ENCODE measurements at places on chromosomes 4 and X. TPM values are rescaled to one million over a fixed set of nuclear protein-coding genes. Genes with fewer than 3 reads are reported as not detected.

DNA sequence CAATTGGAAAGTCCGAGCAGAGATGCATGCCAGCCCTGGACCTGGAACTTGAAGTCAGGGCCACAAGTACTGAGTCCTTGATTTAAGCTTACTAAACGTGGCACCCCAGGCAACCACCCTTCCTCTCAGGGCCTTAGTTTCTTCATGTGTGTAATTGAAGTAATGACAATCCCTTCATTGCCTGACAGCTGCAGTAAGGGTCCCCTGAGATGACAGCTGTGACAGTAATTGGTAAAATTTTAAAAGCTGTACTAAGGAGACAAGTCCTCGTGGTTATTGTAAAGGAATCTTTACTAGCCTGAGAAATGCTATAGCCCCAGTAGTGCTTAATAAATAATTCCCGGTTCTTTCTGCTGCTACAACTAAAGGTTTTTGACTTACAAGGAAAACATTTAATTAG lies 175.1 kb upstream of the RADX start:
- H3K27ac ChIP-seq = no peak overlapping the region
- H3K4me1 ChIP-seq = no peaks in the 10 kb centered on the region
- no peaks in the 10 kb centered on the region for H3K36me3 ChIP-seq
- no peak for DNase-seq

DNA sequence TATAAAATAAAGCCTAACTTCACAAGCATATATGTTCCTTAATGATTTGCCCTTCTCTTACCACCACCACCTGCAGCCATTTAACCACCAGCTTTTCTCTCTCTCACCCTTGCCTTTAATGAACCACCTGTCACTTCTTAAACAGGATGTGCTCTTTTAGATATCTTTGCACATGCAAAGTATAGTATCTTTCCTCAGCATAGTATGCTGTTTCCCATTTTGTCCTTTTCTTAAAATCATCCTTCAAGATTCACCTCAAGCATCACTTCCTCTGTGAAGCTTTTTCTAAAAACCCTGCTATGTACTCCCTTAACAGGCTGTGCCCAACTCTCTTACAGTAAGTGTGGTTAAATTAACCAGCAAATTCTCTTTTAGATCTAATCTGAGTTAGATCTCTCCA lies 8.2 kb upstream of the CNOT6L start:
- no peaks in the 10 kb centered on the region for H3K27me3 ChIP-seq
- DNase-seq = no peak
- no peak overlapping the region for H3K27ac ChIP-seq

DNA sequence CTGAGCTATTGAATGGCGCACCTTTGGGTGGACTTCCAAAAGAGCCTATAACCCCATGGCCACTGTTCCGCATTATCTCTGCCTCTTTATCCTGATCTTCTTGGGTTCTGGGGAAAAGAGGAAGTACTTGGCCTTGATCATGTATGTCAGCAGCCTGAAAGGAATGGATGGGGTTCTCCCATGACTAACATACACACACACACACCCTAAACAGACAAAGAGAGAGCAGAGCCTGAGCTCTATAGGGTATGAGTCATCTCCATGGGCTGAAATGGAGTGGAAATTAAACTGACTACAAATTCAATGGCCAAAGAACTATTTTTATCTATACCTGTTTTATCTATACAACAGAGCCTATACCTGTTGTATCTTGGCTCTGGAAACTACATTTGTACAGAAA lies 141.5 kb upstream of the MTMR8 start:
- H3K27me3 ChIP-seq = no peaks in the 10 kb centered on the region
- no peaks in the 10 kb centered on the region for H3K4me1 ChIP-seq
- no peak for DNase-seq
- no peaks in the 10 kb centered on the region for H3K36me3 ChIP-seq

DNA sequence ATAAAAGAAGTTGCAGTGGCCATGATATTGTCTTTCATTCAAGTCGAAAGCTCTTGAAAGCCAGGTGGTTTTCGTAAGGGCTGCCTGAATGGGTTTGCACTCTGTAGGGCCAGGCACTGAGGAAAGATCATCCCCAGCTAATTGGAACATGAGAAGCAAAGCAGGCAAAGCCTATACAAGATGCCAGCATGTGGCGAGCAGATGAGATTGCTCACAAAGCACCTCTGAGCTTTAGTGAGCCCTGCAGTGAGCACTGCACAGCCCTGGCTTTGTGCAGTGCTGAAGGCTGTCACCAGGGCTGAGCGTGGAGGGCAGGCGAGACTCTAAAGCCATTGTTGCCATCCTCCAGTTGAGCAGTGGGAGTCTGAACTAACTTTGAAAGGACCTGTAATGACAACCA lies 53.8 kb downstream of the HADH start:
- H3K4me3 ChIP-seq = no peak overlapping the region
- no peaks in the 10 kb centered on the region for H3K27me3 ChIP-seq
- peaks cover 5% of the 10 kb centered on the region for H3K4me1 ChIP-seq
- H3K36me3 ChIP-seq = no peaks in the 10 kb centered on the region
- H3K27ac ChIP-seq = no peak overlapping the region
- DNase-seq = no peak

DNA sequence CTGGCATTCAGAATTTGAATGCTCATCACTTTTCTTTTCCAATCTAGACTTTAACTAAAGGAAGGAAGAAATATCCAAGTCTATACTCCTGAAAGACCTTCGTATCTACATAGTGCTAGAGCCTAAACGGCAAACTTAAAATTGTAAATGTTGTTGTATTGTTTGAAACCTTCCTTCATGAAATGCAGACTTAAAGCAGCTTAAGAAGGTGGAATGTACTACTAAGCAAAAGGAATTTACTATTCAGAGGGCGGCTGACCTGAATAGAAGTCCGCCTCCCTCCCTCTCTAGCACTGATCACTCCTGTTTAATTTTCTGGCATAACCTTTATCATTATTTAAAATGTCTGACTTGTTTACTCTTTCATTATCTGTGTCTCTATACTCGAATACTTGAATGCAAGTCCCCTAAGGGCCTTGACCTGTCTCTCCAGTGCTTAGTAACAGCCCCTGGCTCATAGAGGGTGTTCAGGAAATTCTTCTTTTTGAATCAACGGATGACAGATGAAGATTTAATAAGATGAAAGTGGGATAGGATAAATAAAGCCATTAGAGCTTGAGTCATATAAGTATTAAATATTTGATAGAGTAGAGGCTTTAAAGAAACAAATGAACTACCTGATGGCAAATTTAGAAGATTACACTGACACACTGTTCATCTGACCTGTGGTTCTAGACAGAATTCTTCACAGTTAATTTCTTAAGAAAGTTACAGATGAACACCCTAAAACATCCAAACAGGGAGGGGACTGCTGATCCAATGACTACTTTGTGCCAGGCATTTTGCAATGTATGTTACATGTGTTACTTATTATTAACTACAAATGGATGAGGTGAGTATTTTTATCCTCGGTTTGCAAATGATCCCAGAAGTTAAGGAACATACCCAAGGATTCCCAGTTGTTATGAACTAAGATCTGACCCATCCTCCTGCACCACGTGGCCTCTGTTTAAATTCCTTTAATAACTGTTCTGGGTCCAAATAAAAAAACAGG lies 20.2 kb upstream of the RBPJ start:
- H3K27me3 ChIP-seq = no peaks in the 10 kb centered on the region
- H3K27ac ChIP-seq = no peak overlapping the region
- DNase-seq = no peak
- no peak overlapping the region for H3K4me3 ChIP-seq
- no peaks in the 10 kb centered on the region for H3K4me1 ChIP-seq

DNA sequence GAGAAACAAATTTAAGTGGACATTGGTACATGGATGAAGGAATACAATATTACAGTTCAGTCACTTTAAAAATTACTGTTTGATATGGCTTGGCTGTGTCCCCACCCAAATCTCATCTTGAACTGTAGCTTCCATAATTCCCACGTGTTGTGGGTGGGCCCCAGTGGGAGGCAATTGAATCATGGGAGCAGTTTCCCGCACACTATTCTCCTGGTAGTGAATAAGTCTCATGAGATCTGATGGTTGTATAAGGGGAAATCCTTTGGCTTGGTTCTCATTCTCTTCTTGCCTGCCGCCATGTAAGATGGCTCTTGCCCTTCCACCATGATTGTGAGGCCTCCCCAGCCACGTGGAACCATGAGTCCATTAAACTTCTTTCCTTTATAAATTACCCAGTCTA lies 804.2 kb upstream of the FRG1 start:
- H3K27me3 ChIP-seq = no peaks in the 10 kb centered on the region
- H3K4me3 ChIP-seq = no peak overlapping the region
- no peaks in the 10 kb centered on the region for H3K4me1 ChIP-seq
- no peak overlapping the region for H3K27ac ChIP-seq

ERVMER34-1 gene
- total RNA-seq = 17.5 TPM

GLOD5 gene
- total RNA-seq = not detected

CXCL3 gene
- 1.9 TPM for total RNA-seq

THAP9 gene
- total RNA-seq = 6.4 TPM

HMGN5 gene
- total RNA-seq = 3.0 TPM

FGD1 gene
- total RNA-seq = 5.8 TPM

SMIM9 gene
- total RNA-seq = not detected

HSFX1 gene
- 0.44 TPM for total RNA-seq

Data from HCT116 (cell line).